ENCODE measurements at places on chromosomes 7 and 10. TPM values are rescaled to one million over a fixed set of nuclear protein-coding genes. Genes with fewer than 3 reads are reported as not detected.

DNA sequence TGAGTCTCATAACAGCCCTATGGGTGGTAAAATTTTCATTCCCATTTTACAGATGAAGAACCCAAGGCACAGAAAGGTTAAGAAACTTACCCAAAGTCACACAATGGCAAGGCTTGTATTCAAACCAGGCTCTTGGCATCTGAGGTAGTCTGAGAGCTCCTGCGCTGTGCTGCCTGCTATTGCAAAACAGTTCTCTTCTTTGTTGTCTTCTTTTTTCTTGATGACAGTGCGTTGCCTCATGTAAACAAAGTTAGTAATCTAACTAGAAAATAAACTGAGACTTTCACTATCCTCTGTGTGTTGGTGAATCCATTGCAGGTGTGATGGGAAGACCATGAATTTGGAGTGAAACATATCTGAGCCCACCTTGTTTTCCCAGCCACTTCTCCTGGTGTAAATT, 240.8 kb downstream of the PTEN start:
- DNase-seq = no peak

- no peak for DNase-seq
These were observed 173.6 kb upstream of the IMMP2L start for GRCh38 chr7:111735661-111736551.

- no peak for DNase-seq
These were observed 165.8 kb upstream of the PRSS1 start for GRCh38 chr7:142583446-142583845.

DNA sequence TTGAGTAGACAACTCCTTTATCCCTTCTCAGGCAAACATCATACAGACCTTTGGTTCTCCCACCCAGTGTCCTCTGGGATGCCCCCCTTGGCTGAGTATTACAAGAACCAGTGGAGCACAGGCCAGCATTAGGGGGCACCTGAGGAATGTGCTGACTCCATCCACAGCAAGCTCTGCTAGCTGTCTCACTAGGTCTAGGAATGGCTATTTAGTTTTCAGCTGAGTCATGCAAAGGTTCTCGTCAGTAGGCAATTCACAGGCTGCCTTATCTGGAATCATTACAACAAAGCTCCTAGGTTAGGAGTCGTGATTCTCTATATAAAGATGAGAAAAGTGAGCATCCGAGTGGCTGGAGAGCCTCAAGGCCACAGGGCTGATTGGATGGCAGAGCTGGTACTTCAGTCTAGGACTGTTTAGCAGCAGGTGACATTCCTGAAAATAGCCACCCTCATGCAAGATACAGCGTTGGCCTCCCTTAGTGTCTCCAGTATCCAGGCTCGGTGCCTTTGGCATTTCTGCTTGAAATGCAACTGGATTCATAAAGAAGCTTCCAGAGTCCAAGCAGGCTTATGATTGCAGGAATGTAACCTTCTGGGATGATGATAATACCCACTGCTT, 75.8 kb downstream of the CDCA7L start:
- no peak for DNase-seq

Gene PDZD7
- total RNA-seq = 0.17 TPM

All from left ventricle myocardium superior (tissue), 1 donor.